ENCODE measurements at places on chromosomes 5 and 9.

- no peak for DNase-seq
Measured at GRCh38 chr9:80062567-80062966, 490.8 kb downstream of the TLE4 start.

- no peak for DNase-seq
Measured at GRCh38 chr9:131056781-131057506, 39.4 kb upstream of the AIF1L start.

GRCh38 chr5:132751971-132752580 is 4.8 kb downstream of the CCNI2 start:
- no peak for DNase-seq

DNA sequence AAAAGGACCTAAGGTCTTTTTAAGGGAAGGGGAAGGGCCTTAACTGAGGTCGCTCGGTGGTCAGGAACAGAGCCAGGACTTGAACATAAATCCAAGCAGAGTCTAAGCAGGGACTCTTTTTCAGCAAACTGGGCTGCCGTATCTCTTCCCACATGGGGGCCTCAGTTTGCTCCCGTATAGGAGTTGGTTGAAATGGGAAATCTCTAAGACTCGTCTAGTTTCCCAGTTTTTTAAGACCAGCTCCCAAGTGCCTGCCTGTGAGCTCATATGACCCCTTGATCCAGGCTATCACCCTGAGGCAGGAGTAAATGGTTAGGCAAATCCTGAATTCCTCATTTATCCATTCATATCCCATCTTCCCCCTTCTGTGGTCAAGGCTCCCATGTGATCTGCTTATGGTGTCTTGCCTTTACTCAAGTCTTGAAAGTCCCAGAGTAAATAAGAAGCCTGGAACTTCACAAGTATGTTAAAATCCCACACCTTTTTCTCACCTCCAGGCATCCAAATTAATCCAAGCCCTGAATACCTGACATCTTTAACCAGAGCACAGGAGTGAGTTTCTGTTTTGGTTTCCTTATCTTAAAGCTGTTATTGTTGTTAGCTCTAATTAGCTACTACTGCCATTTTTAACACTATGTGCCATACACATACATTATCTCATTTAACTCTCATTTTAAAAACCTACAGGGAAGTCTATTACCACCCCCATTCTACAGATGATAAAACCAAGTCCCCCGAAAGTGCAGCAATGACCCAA is 3.0 kb downstream of the ARSI start:
- DNase-seq = no peak

DNA sequence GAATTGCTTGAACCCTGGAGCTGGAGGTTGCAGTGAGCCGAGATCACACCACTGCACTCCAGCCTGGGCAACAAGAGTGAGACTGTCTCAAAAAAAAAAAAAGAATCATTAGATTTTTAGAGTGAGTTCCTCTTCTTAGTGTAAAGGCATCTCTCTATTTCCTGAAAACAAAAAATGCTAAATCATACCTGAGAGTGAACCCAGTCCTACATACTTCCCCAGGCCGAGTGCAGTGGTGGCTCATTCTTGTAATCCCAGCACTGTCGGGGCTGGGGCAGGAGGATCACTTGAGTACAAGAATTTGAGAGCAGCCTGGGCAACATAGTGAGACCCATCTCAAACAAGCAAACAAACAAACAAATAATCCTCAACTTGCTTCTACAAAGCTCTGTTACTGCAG is 38.2 kb upstream of the LPAR1 start:
- no peak for DNase-seq

- no peak for DNase-seq
Measured at GRCh38 chr5:111792471-111793058, 35.6 kb upstream of the NREP start.

DNA sequence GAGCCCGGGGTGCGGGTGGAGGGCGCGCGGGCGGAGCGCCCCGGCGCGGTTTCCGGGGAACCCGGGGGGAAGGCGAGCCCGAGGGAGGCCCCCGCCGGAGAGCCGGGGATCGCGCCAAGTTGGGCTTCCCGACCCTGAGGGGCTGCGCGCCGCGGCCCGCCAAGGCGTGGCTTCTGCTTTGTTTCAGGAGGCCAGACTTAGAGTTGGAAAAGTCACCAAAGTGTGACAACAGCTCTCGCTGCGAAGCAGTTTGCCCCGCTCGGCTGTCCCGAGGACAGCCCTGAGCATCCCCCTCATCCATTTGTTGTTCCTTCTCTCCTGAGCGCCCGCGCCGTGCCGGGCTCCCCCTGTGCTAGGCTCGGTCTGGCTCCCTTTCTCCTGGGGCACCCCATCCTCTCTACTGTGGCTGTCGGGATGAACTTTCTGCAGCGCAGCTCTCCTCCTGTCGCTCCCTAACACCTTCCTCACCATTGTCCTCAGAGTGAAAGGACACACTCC is 410 bp downstream of the GLIPR2 start:
- DNase-seq = no peak

DNA sequence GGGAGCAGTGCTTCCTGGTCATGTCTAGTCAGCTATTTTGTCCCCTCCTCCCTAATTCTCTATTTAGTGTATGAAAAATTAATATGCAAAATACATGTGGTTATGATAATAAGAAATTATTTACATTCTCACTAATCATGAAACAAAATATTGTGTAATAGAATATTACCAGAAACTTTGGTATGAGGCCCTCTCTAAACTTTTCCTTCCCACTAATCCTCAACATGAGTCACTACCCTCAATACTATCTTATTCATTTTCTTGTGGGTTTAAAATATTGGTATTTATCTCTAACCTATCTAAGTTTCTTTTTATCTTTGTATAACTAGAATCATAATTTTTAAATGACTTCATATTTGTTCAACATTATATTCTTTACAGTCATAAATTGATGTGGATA is 545.9 kb upstream of the PTPRD start:
- no peak for DNase-seq

- DNase-seq = no peak
Measured at GRCh38 chr5:19406576-19407365, 581.2 kb downstream of the CDH18 start.

GRCh38 chr5:136087961-136088871 is 44.4 kb upstream of the SMAD5 start:
- no peak for DNase-seq

GRCh38 chr5:84290161-84290560 is 94.5 kb downstream of the EDIL3 start:
- DNase-seq = no peak

GRCh38 chr9:19138084-19138483 is 10.8 kb upstream of the PLIN2 start:
- DNase-seq = no peak

DNA sequence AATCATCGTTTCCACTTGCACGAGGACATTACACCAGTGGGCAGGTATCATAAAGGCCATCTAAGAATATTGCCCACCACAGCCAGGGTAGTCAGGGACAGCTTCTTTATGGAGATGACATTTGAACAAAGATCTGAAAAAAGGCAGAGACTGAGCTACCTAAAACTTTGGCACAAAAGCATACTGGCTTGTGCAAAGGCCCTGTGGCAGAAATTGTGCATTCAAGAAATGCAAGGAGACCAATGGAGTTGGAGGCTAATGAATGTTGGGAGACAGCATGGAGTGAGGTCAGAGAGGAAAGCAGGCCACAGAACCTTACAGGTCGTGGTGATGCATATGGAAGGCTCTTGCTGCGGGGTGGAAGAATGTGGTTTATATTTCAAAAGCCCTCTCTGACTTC is 578.5 kb downstream of the BNC2 start:
- no peak for DNase-seq

DNA sequence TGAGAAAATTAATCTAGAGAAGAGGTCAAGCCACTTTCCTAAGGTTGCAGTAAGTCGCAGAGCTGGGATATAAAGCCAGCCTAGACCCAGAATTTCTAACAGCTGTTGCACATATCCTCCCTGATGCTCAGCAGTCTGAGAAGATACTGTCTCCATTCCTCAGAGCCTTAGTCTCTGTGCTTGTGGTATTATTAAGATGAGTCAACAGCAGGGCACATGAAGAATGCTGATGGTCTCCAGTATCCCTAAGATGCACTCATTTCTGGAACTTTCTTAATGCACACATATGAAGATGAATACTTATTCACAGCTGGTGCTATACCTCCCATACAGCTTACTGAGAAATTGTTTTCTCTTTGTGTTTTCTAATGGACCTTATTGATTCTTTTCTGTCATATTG is 32.5 kb downstream of the SGCD start:
- peak; percentile 6 for DNase-seq

DNA sequence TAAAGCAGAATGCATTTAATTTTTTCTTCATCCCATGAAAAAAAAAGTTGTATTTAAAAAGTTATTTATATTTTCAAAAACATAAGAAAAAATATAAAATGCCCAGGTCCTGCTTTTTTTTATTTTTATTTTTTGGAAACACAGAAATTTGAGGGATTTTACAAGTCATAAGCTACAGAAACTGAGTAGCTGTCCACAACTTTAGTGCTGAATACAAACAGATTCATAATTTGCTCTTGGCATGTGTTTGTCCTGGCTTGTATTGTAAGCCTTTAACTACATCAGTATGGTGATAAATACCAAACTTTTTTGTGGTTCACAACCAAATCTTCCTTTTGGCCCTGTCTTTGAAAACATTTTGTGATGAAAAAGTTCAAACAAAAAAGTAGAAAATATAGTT is 7.5 kb upstream of the PLCXD3 start:
- DNase-seq = no peak

- DNase-seq = no peak
Measured at GRCh38 chr9:126109575-126109974, 217.1 kb upstream of the MVB12B start.

GRCh38 chr5:61423487-61424145 is 91.6 kb downstream of the ZSWIM6 start:
- no peak for DNase-seq

- no peak for DNase-seq
Measured at GRCh38 chr5:175861337-175862130, 9.8 kb upstream of the CPLX2 start.

DNA sequence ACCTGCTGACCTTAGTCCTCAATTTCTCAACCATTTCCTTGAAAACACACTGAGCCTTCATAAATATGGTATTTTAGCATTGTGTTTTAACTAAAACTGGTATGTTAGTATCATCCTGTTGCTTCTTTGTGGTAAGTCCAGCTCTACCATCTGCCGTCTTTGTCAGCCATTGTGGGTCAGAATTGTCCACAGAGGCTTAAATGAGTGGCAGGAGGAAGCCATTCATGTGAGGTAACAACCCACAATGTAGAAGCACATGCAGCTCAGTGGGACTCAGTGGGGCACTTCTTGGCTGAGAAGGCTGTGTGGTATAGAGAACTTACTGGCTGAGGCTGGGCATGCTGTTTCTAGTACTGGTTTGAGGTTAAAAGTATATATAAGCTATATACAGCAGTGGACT is 149.2 kb upstream of the NR3C1 start:
- DNase-seq = no peak

GRCh38 chr9:15357050-15357653 is 50.1 kb upstream of the TTC39B start:
- no peak for DNase-seq

- DNase-seq = no peak
Measured at GRCh38 chr9:133691626-133692363, 46.4 kb downstream of the SARDH start.

DNA sequence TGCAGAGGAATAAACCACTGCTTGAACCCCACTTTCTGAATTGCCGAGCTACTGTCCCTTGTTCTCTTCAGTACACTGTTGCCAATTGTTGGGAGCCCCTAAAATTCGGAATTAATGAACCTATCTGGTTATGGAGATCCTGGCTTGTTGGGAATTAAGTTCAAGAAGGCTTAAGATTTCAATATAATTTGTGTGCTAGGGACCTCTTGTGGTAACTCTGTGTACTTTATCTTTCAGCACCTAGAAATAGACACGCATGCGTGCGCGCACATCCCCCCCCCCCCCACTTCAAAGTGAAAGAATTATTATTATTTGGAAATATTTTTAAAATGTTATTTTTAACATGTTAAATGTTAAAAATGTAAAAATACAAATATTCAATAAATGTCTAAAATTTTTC is 53.3 kb upstream of the FAM169A start:
- DNase-seq = peak; percentile 20

GRCh38 chr5:170623576-170624181 is 119.9 kb downstream of the KCNIP1 start:
- DNase-seq = no peak

DNA sequence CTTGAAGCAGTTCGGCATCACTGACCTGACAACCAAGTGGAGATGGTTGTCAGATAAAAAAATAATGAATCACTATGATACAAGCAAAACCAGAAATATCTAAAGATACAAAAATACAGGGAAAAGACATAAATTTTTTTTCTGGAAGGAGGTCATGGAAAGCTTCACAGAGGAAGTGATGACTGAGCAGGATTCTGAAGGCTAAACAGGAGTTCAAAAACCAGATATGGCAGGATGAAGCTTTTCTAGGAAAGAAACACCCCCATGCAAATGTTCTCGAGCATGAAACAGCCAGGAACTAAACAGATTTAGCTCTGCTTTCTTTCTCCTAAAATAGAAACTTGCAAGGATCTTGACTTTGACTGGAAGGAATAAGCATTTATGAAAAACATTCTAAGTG is 60.7 kb upstream of the IFNE start:
- DNase-seq = no peak

GRCh38 chr9:88270413-88270812 is 117.8 kb upstream of the SPIN1 start:
- no peak for DNase-seq

DNA sequence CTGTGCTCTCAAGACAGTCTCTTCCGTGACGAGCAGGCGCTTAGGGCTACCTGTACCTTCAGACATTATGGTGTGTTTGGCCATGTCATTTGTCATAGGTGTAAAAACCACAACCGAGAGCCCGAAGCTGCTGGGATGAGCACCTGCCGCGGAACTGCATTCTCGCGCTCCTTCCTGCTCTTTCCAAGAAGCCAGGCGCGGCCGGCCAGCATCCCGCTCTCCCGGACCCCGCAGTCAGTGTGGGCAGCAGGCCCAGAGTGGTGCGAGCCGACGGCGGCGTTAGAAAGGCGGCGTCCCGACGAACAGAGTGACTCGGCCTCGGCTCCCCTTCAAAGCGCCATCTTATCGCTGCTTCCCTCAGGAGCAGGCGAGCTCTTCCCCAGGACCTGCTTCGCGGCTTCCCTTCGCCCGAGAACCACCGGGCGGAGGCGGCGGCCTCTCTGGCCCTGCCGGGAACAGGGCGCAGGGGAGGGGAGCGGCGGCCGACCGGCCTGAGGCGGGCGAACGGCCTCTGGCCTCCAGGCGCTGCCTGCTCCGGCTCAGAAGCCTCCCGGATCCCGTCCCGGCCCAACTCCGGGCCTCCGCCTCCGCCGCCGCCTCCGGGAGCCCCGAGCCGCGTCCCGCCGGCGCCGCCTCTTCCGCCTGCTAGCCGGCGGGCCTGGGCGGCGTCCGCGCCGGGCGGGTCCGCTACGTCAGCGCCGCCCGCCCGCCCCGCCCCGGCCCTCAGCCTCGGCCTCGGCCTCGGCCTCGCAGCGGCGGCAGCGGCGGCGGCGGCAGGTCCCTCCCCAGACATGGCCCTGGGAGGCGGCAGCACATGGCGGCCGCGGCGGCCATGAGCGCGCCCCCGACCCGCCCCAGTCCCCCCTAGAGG is at the start of gene FAM120A:
TSS of gene FAM120A (plus strand) at position 741 of the 871 bp plus-strand sequence. CDS start 231 bp downstream, outside the sequence.
- DNase-seq = no peak

- DNase-seq = no peak
Measured at GRCh38 chr5:3220638-3221288, 374.9 kb upstream of the IRX1 start.

Data from smooth muscle cell of the brain vasculature (primary cell).